Kidney glomerular epithelial cell (primary cell): ENCODE measurements at places on chromosomes 1 and 21.

GRCh38 chr1:119316870-119317416, 51.6 kb upstream of the HAO2 start:
- DNase-seq: no peak

DNA sequence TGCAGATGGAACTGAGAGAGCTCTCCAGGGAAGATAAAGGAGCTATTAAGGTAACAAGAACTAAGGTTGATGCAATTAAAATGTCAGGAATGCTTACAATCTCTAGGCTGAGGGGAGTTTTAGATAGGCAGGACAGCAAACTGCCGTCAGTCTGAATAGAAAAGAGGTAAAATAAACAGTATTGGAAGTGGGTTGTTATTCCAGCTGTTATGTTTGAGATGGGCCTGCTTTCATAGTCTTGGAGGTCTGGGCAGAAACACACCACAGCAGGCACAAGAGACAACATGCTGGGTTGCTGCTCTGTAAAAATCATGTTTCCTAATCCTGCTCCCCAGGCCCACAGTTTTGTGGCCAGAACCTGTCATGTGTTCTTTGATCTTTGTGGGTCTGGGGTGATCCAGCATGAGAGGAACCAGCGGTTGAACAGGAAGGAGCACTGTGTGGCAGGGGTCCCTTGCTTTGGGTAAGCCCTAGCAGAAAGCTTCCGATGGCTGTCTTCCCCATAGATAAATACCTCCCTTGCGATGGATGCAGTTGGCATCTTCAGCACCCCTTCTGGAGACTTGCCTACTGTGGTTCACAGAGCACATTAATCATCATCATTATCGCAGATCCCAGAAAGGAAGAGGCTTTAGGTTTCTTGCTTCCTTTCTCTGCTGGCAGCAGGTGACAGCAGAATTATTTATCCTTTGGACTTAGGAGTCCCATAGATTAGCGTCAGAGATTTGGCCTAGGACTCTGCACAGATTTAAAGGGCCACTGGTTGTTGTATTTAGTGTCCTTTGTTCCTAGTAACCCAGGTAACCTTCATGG, 97.1 kb downstream of the AK5 start:
- DNase-seq: peak; percentile 28

DNA sequence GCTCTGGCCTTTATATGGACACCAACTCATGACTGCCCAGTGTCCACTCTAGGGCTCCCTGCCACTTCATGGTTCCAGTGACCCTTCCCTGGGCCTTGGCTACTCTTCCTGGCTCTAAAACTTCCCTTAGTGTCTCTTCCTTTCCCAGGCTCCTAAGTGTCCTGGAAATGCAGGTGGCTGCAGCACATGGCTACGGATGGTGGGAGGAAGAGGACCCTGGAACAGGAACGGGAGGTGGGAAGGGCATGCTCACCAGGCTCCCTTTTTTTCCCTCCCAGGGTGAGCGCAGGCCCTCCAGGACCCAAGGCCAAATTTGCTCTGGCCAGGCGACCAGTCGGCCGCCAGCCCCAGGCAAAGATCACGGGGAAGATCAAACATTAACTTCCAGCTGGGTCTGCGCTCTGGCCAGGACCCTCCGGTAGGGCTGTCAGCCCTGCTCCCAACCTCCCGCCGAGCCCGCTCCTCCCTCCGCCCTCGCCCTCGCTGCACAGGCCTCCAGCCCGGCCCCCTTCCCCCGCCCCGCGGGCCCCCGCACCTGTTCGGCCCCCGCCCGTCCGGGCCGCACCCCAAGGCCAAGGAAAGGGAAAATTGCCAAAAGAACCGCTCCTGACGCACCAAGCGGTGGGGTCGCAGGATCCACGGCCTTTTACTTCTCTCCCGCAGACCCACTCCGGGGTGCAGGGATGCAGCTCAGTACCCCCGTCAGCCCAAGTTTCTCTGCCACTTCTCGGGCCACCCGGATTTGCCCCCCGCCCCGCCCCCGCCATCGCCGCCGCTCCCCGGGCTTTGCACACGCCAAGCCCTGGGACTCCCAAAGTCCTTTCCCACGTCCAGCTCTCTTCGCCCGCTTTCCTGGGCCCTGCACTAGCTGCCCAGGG, 894 bp downstream of the TCEA3 start:
- DNase-seq: no peak

- no peak for DNase-seq
These were observed 72.0 kb upstream of the CLDN14 start for GRCh38 chr21:36551731-36552433.

GRCh38 chr1:214445199-214445598, 106.2 kb downstream of the PTPN14 start:
- no peak for DNase-seq

- DNase-seq: no peak
These were observed 20.9 kb upstream of the SAMD11 start for GRCh38 chr1:902802-903201.

DNA sequence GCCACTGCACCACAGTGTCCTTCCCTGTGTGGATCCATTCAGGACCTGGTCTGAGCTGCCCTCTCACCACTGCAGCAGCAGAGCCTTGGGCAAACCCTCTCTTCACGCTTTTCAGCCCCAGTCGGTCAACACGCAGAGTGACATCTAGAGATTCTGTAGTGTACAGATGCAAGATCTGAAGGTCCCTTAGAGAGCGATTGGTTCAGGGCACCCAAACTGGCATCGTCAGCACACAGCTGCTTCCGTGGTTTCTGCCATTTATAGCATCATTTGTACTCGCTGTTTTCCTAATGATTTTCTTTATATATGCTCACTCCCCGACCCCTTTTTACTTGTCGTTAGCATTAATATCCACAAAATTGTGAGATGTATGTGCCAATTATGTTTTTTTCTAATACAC, 1.5 kb upstream of the ASCL5 start:
- no peak for DNase-seq

DNA sequence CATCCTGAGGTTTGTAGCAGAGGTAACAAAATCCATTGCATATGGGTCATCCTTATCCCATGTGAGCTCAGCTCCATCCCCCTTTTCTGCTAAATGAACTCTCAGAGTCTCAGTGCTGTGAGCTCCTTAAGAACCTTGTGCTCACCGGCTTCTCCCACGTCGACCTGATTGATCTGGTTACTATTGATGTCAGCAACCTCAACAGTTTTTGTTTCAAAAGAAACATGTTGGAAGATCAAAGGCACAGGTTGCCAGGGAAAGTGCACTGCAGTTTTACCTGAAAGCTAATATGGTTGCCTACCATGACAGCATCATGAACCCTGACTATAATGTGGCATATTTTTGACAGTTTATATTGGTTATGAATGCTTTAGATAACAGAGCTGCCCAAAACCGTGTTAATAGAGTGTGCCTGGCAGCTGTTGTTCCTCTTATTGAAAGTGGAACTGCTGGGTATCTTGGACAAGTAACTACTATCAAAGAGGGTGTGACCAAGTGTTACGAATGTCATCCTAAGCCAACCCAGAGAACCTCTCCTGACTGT, 131.4 kb downstream of the HS2ST1 start:
- no peak for DNase-seq

DNA sequence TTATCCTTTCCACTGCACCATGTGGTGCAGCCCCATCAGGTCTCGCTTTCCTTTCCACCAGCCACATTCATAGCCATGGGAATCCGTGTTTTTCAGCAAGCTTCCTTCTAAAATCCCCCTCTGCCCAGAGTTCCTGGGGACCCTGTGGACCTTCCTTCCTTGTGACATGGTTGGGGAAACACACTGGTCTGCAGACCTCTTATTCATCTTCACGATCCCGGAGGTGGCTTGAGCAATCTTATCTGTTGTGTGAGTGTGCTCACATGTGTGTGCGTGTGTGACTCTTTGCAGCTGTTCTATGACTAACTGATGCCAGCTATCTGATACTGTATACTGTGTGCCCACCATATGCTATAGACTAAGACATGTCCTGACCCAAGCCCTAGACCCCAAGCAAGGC, 15.6 kb upstream of the IL10 start:
- DNase-seq: no peak

DNA sequence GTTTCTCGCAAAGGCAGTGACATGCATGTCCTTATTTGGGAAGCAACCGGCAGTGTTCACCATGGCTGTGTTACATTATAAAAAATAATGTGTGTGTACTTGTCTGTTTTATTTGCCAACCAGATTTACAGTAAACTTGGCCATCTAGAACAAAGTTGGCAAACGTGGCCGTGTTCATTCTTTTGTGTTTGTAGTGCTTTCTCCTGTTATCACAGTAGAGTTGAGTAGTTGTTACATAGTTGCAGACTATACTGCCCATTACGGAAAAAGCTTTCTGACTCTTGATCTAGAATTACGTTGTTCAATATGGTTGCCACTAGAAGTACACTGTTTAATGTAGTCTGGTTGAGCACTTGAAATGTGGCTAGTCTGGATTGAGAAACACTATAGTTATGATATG, 19.4 kb downstream of the SOAT1 start:
- no peak for DNase-seq

GRCh38 chr1:185044387-185044786, 971 bp upstream of the RNF2 start:
- DNase-seq: no peak

DNA sequence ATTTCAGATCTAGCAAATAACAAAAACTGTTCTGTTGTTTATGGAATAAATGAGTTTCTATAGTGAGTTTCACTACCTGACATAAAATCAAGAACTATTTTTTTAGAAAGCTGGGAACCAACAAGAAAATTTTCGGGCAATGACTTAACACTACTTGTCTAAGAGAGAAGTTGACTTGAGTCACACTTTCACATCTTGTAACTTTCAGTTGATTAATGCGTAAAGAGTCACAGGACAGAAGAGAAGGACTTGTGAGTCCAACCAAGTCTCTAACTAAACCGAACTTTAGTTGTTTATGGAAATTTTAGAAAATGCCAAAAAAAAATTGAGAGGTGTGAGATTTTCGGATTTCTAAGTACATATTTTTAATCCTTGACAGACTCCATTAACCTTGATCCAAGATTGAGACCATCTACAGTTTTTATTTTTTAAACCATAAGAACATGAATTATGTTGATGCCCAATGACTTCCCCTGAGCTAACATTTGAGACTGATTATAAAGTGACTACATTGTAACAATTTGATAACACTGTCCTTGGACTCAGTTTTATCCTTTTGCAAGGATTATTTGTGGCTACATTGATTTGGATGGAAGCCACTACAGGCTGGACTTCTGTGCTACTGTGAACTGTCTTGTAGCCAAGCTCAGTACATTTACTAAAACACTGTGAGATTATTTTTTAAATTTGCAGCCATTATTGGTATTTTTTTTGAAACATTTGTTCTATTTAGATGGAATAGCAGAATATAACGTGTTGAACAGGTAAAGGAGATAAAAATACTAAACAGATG, 284.0 kb downstream of the PTPRC start:
- DNase-seq: no peak

DNA sequence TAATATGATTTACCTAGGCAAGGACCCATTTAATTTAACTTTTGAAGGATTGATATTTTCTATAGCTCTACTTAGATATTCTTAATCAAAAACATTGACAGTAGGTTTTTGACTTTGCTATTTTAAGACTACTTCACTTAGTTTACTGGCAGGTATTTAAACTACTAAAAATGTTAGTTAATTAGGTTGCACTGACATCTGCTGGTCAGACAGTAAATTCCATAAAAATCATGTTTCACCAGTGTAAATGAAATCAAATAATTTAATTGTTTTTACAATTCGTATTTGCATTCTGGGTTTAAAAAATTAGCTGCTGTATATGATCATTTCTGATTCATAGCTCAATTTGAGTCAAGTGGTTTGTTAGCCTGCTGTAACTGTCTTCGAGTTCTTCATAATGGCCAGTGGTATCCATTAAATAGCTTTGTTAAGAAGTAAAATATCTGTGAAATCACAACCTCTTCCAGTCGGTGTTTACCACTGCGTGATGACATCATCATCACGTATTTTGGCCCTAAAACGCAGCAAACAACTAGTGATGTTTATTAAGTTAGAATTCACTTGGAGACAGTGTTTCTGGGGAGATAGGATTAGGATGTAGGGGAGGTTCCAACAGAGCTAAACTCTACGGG, 26.2 kb downstream of the EXTL2 start:
- peak; percentile 47 for DNase-seq

DNA sequence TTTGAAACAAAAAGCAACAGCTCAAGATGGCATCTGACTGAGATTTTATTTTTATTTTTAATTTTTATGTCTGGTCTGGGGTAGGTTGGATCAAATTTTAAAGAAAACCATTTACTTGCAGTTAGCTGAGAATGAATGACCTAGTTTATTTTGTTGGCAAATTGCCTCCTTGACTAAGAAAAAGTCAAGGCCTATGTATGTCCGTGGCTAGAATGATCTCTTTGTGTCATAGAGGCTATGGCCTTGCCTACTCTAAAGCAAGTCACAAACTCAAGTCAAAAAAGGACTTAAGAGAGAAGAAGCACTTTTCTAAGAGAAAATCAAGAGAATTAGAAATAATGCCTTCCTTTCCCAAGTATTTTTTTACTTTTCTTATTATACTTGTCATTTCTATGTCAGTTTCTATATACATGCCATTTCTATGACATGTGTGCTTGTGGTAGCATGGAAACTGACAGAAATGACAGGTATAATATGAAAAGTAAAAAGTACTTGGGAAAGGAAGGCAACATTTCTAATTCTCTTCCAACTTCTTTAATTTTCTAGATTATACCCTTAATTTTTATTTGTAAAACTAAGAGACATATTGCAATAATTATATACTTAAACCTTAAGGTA, 136.7 kb downstream of the CENPF start:
- DNase-seq: no peak

- DNase-seq: no peak
These were observed 61.6 kb downstream of the SELENOF start for GRCh38 chr1:86852289-86852688.

GRCh38 chr1:47324682-47325081, 8.9 kb upstream of the CMPK1 start:
- no peak for DNase-seq

DNA sequence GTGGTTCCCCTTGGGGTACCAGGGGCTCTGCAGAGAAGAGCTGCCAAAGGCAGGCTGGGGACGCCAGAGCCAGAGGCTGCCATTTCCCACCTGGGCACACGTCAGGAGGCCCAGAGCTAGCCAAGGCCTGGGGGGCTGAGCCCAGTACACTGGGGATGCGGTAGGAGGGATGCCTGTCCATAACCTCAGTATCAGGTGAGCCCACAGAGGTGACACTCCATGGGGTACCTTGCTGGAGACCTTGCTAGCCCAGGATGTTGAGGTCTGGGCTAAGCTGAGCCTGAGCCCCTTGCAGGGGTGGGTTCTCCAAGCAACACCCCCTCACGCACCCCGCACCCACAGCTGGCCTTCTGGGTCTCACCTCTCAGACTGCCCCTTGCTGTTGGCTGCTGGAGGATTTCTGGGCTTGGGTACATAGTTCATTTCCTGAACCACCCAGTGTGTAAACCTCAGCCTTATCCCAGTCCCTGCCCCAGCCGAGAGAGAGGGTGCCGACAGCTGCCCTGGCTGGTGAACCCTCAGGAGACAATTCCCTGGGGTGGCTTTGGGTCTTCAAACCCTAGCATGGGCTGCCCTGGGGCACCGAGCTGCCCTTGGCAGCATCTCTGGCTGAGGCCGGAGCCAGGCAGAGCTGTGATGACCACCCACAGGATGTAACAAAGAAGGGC, 92.5 kb upstream of the VAMP3 start:
- DNase-seq: no peak

DNA sequence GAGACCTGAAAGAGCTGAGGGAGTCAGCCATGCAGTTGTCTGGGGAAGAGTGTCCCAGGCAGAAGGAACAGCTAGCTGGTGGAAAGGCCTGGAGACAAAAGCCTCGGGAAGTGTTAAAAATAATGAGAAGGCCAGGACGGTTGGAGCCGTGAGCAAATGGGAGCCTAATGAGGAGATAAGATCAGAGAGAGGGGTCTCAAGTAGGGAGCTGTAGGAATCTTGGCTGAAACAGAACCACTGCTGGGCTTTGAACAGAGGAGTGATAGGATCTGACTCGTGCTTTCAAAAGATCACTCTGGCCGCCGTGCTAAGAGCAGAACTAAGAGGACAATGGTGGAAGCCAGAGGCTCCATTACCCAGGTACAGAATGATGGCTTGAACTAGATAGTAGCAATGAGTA, 1.9 kb upstream of the FOXJ3 start:
- DNase-seq: no peak
